ENCODE measurements at places on chromosomes 2 and 18. TPM values are rescaled to one million over a fixed set of nuclear protein-coding genes. Genes with fewer than 3 reads are reported as not detected.

Gene C1QL2
- not detected for total RNA-seq

Gene APCDD1
- not detected for total RNA-seq

Gene CRYGD
- not detected for total RNA-seq

Gene ALK
- total RNA-seq, result not detected

Gene ABHD1
- 0.43 TPM for total RNA-seq

Gene TDRD15
- total RNA-seq, result not detected

Gene DCDC2C
- not detected for total RNA-seq

Gene GNAL
- 0.12 TPM for total RNA-seq

Gene LIPG
- 15.0 TPM for total RNA-seq

Gene PROM2
- total RNA-seq, result 0.03 TPM

Gene MBP
- total RNA-seq, result 1.3 TPM

Gene GPBAR1
- not detected for total RNA-seq

Measured in G401 (cell line).